ENCODE measurements at places on chromosomes 2 and 18.

GRCh38 chr2:121828281-121828731 lies 72.9 kb downstream of the TSN start:
- DNase-seq = no peak

DNA sequence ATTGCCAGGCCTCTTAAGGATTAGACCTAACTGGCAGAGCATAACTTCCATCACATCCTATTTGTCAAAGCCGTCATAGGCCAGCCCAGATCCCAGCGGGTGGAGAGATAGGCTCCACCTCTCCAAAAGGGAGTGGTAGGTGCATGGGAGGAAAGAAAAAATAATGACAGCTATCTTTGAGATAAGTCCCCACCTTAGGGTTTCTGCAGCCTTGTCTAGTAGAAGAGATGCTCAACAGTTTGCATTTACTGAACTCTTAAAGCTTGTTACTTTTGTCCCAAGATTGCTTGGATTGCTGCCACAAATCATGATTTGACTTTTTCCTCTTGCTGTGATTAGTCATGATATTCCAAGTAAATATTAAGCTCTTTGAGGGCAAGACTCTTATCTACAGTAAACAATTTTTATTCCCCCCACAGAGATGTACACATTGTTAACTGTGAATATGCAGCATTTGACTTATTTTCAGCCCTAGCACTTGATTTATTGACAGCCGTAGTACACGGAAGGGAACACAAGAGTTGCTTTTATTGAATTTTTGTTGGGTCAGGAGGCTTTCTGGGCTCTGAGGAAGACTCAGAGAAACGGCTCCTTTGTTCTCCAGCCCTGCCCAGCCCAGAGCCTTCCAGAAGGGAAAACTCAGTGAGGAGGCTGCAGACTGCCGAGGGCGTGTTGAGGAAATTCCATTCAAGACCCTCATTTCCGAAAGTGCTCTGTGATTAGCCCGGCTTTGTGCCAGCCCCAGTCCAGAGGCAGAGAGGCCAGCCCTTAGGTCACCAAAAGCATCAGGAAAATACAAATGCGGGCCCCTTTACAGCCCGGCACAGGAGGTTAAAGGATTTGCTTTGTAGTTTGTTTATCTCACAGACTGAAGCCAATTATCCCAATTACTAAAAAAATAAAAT lies 75.5 kb upstream of the ZNF532 start:
- DNase-seq = no peak

DNA sequence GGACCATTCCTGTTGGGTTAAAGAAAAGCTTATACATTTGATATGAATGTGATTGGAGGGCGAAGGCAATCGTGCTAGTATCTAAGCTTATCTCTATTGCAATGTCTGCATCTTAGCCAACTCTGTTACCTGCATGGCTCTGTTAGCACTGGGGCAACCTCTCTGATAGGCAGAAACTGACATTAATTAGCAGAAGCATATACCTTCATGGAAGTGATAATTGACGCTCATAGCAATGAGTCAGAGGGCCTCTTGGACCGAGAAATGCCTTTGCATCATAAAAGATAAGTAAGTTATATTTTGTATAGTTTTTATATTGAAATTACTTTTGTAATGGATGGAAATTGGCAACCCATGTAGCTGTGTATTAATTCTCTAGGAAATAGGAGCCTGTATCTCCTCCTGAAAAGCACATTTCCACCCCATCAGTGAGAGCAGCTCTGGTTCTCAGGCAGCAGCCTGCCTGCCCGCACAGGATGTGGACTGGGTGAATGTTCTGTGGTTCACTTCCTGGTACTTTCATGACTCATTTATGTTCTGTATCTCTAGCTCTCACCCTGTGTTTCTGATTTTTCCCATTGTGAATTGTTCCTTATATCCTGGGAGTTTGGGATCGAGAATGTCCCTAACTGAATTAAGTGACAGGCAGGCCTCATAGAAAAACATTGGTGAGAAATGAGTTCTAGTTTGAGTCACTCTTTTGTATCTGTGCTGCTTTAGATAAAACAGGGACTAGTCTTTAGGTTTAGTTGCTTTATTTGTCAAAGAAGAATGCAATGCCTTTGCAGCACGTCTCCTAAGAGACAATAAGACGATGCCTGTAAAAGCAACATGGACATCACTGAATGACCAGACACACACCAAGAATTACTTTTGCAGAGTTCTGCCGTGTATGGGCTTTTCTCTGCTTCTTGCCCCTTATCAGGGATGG lies 344.9 kb downstream of the DCDC2C start:
- DNase-seq = peak; percentile 7

DNA sequence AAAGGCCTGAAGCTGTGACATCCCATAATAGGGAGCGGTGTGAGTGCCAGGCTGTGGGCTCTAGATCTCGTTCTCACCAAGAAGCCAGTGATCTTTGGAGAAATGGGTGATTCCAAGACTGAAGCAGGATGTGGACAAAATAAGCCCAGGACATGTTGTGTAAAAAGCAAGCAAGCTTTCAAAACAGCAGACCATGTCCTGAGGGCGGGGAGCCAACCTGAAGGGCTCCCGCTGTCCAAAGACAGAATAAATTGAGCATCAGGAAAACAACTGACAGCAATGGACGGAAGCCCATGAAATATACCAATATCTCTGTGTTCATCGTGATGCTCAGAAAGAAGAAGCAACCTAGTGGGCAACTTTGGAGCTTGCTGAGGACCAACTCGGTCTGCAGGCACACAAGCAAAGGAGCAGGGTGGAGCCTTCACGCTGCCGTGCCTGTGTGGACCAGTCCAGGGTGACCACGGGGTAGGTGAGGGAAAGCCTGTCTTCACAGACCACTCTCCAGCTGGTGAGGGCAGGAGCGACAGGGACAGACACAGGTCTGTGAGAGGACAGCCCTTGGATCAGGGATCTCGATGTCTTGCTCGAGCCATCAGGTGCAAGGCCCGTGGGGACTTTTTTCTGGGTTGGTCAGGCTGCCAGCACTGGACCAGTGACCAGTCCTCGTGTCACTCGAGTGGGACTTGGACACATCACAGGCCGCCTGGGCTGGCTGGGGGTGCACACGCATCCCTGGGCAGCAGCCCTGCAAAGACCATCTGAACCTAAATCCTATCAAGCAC lies 21.5 kb downstream of the MTERF4 start:
- no peak for DNase-seq

DNA sequence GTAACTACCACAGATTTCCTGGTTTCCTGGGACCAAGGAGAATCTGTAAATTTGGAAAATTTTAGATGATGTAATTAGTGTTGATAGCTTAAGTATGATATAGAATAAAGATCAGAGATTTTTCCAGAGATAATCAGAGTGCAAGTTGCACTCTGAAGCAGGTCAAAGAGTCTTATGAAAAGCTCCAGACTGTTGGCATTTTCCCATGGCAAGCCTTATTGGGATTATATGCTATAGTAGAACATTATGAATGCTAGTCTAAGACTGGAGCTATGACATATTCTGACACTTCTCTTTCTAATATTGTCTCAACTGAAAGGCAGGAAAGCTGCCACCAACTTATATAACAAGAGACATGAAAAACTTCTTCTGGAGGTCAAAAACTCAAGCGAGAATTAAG lies 1638.3 kb upstream of the LRRTM1 start:
- no peak for DNase-seq

DNA sequence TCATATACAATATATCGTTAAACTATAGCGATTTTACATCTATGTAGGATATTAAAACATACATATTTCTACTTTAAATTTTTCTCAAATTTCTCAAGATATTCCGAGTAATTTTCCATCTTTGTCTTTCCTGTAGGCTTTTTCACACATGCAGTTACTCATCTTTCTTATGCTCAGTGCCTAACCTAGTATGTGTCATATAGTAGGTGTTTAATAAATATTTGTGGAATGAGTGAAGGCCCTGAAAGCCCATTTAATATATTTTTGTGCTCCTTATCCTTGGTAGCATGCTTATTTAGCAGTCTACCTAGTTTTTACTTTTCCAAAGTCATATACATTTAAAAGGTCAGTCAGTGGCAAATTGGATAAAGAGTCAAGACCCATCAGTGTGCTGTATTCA lies 67.3 kb downstream of the ITGB6 start:
- DNase-seq = no peak

DNA sequence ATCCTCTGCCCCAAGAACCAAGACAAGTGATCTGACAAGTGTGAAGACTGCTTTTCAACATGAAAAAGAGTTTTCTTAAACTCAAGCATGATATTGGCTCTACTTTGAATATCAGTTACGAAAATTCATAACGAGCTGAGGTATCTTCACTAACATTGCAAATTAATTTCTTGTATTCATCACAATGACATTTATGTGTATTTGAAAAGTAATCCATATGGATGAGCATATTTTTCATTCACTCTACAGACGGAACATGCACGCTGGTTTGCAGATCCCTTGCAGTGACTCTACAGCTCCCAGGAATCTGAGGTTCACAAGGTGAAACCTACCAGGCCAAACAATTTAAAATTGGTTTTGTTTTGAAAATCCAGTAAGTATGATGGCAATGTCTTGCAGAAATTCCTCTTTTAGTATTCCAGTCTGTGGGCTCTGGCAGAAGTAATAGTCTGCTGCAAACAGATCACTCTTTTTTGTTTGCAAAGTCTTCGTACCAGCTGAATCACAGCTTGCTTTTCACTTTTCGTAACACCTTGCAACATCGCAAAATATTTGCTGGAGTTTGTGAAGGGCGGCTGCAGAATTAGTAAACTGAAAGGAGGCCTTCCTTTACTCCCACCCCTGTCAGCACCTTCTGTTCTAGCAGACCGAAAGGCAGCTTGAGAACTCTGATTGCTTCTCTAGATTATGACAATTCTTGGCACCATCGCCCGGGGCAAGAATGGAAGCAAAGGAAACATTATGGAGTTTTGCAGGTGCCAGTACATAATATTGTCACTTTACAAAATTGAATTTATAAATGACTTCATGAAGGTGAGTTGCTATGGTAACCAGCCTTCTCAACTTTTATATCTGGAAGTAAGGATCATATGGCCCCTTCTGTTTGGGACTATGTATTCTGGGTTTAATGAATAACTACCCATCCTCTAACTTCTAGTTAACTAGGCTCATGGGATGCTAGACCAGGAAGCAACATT lies 168.7 kb downstream of the TMEM247 start:
- DNase-seq = no peak

GRCh38 chr18:48222118-48222517 lies 187.1 kb downstream of the ZBTB7C start:
- no peak for DNase-seq

GRCh38 chr2:149765636-149766035 lies 178.1 kb upstream of the MMADHC start:
- DNase-seq = no peak

- DNase-seq = no peak
Observed at GRCh38 chr2:95050385-95051300, 25.1 kb downstream of the MAL start.

DNA sequence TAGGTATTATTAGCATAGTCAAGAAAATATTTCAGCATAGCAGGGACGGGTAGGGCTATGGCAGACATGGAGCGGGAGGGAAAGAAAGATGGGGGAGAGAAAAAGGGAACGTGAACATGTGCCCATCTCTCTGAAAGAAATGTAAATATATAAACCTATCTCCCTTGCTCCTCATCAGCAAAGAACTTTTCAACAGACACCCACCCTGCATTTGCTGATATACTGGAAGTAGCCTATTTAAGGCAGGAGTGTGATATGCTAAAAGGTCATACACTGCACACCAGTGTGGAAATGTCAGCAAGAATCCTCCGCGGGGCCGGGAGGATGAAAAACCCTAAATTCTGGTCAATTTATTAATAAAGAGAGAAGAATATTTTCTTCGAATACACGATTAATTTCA lies 1.7 kb downstream of the MBOAT2 start:
- no peak for DNase-seq

DNA sequence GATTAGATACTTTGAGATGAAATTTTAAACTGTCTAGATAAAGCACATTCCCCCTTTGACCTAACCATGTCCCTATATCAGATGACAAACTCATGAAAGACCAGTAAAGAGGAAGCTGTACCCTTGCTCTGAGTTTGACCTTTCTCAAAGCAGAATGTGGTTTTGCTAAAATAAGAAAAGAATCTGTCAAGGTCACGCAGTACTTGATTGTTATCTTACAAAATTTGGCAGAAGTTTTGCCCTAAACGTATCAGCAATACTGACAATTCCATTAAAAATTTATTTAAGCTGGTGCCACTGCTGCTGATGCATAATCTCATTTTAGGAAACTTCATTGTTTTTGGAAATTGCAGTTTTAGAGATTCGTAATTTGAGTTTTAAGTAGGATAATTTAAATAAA lies 31.2 kb upstream of the GALM start:
- no peak for DNase-seq

GRCh38 chr2:30162806-30163205 lies 16.0 kb downstream of the YPEL5 start:
- no peak for DNase-seq

DNA sequence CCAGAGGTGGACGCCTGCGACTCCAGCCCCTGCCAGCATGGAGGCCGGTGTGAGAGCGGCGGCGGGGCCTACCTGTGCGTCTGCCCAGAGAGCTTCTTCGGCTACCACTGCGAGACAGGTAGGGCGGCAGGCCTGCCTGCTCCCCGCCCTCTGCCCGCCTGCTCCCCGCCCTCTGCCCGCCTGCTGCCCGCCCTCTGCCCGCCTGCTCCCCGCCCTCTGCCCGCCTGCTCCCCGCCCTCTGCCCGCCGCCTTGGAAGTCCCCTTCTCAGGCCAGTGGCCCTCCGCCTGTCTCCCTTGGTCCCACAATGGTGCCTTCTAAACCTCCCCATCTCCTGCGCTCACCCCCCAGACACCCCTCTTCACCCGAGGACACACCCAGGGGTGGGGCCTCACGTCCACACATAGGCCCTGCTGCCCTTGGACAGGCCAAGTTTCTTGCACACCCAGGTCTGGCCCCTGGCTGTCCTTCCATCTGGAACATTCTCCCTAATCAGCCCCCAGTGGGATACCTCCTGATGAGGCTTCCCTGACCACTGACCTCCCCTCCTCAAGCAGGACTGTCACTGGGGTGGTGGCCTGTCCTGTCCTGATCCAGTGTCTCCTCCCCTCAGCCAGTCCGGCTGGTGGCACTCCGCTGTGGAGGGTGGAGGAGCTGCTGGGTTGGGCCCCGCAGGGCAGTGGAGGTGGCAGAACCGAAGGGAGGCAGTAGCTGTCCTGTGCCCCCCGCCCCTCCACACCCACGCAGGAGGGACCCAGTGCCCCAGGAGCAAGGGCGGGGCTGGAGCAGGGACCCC lies 37.9 kb downstream of the MTERF4 start:
- DNase-seq = peak; percentile 49

- DNase-seq = no peak
Observed at GRCh38 chr2:27989149-27989548, 98.6 kb downstream of the BABAM2 start.

DNA sequence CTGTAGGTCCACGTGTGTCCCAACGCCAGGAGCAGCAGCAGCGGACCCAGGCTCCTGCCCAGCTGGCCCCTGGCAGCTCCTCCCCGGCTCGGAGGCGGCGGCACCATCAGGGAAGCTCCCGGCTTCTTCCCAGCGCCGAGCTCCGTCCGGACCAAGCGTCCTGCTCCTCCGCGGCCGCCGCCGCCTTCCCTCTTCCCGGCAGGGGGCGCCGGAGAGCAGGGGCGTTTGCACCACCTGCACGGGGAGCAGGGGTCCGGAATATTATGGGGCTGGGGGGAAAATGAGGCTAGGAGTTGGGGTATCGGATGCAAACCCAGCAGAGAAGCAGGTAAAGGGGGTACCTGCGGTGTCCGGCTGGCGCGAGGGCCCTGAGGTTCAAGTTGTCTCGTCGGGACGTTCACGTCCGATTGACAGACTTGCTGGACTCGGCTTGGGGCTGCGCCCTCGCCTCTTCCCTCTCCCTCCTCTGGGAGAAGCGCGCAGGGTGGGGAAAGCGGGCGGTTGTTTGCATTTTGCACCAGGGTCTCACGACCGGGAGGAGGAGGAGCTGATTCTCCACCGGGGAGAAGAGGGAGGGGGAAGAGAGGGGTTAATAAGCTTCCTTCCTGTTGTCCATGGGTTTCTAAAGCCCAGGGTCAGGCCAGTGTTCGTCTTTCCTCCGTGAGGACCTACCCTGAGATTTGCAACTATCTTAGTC lies at the start of gene CCBE1:
Gene CCBE1, minus strand, starts transcription at position 188 of the 697 bp plus-strand sequence.
- DNase-seq = peak; percentile 57
